ENCODE measurements at places on chromosomes 3 and 15.
A peak's percentile ranks its signal among the peaks of the same experiment; 100 is the strongest.

DNA sequence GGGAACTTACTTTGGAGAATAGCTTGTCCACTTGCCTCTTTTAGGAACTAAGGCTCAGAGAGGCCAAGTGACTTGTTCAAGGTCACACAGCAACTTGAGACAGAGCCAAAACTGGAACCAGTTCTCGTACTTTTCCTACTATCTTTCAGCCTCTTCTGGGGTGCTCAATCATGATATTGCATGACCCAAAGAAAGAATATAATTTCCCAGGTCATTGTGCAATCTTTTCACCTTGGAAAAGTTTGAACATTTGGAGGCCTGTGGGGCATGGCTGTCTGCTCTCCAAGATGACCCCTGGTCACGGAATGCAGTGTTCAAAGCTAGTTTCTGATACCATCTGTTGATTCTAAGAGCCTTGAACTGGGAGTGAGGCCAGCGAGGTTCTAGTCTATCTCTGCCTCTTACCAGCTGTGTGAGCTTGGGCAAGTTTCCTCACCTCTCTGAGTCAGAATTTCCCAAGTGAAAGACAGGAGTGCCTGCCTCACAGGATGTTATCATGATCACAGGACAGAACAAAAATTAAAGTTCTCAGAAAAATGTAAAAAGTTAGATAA is 89.7 kb downstream of the BDH1 start:
- no peak for DNase-seq

- DNase-seq = no peak
These were observed 567.9 kb downstream of the GOLGA6L6 start for GRCh38 chr15:19973718-19974117.

GRCh38 chr15:85393210-85393609 is 12.8 kb downstream of the AKAP13 start:
- DNase-seq = no peak

- no peak for DNase-seq
These were observed 158.2 kb upstream of the ANKRD28 start for GRCh38 chr3:15955968-15956367.

DNA sequence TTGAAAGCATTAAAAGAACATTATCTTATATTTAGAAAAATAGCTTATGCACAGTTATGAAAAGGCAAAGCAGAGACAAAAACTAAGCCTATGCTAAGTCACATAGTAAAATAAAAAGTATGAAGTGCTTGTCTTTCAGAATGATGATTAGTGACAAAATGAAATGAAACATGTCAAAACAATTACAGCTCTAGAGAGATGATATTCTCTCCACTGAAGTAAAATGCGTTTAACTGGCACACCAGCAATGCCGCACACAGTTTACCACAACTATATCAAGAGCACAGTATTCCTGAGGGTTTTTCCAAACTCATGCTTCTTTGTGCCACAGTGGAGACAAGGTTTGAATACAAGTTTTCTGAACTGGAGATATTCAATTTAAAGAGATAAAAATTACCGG is 2.1 kb upstream of the ZBBX start:
- no peak for DNase-seq

- no peak for DNase-seq
These were observed 6.4 kb upstream of the NFKBIZ start for GRCh38 chr3:101842935-101843330.

GRCh38 chr3:32819551-32820348 is 2.0 kb downstream of the TRIM71 start:
- no peak for DNase-seq

GRCh38 chr15:28948036-28948435 is 62.3 kb downstream of the APBA2 start:
- DNase-seq = no peak

DNA sequence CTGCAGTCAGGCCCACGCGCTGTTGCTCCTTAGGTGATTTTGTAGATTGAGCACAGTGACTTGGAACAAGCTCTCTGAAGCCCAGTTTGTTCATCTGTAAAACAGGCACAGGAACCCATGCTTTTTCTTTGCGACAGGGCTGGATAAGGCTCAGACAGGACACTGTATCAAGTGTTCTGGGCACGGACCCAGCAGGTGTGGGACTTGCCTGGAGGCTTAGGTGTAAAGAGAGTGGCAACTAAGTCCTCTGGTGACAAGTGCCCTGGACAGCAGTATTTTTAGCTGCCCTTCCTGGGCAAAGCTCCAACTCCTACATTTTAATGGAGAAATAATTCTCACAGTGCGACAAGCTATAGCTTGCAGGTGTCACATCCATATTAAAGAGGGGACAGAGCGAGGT is 32.2 kb downstream of the CD276 start:
- DNase-seq = no peak

DNA sequence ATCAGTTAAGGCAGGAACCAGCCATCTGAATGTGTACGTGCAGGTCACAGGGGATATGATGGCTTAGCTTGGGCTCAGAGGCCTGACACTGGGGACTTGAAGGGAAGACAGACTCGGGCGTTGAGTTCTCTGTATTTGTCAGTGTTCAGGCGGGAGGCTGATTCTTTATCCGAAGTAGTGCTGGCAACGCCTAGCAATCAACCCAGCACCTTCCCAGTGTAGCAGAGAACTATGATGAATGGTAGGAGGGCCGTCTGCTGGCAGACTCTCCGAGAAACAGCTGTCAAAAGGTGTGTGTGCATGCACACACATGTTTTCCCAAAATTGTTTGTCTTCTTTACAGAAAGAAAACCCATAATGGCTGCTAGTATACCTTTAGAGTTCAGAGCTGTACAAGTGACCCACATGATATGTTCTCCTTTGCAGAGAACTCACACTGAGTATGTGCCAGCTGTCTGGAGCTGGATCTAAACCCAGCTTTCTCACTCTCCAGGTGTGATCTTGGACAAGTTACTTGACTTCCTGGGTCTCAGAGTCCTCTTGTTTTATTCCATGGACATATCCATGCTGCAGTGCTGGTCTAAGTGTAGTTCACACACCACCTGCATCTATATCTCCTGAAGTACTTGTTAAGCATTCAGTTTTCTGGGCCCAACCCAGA is 74.5 kb upstream of the LARS2 start:
- DNase-seq = no peak

GRCh38 chr3:37586280-37586679 is 275.4 kb upstream of the CTDSPL start:
- DNase-seq = no peak

- no peak for DNase-seq
These were observed 103.2 kb upstream of the TJP1 start for GRCh38 chr15:29925227-29926082.

DNA sequence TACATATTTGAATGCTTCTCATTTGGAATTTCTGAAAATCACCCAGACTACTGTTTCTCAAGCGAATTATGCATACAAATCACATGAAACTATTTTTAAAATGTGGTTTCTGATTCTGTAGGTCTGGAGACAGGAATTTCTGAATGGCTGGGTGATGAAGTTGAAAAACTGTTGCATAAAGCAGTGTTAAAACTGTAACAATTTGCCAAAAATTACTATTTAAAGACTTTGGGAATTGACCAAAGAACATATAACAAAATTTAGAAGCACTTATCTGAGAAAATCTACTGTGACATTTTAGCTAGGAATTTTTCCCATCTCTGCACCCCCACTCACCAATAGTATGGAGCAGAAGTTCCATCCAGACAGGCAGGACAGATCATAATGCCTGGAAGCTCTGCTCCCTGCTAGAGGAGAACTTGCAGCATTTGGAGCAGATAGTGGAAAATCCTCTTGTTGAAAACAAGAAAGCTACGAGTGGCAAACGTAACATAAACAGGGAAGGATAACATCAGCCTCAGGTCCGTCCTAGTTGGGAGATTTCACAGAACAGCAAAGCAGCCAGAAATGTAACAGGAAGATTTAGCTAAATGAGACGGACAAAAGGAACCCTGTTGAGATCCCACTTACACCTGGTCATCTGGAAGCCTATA is 132.3 kb upstream of the MCTP2 start:
- DNase-seq = no peak

- DNase-seq = no peak
These were observed 24.3 kb downstream of the PDZRN3 start for GRCh38 chr3:73600293-73600938.

DNA sequence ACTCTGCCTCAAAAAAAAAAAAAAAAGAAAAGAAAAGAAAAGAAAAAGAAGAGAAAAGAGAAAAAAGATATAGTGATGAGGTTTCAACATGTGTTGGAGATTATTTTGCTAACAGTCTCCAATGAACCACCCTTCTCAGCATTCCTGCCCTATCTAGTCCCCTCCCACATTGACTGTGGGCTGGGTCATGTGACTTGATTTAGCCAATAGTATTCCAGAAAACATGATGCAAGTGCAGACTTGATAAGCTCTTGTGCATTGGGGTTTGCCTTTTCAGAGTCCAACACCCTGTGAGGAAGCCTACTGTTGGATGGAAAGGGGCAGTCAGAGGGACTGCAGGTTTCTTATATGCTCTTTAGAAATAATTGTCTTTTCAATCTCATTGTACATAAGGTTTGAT is 37.8 kb upstream of the MED12L start:
- no peak for DNase-seq

- DNase-seq = no peak
These were observed 93.6 kb downstream of the BOC start for GRCh38 chr3:113304856-113305540.

GRCh38 chr3:22713936-22714335 is 489.2 kb upstream of the UBE2E2 start:
- DNase-seq = no peak

GRCh38 chr3:86673991-86674390 is 317.0 kb downstream of the VGLL3 start:
- DNase-seq = no peak

DNA sequence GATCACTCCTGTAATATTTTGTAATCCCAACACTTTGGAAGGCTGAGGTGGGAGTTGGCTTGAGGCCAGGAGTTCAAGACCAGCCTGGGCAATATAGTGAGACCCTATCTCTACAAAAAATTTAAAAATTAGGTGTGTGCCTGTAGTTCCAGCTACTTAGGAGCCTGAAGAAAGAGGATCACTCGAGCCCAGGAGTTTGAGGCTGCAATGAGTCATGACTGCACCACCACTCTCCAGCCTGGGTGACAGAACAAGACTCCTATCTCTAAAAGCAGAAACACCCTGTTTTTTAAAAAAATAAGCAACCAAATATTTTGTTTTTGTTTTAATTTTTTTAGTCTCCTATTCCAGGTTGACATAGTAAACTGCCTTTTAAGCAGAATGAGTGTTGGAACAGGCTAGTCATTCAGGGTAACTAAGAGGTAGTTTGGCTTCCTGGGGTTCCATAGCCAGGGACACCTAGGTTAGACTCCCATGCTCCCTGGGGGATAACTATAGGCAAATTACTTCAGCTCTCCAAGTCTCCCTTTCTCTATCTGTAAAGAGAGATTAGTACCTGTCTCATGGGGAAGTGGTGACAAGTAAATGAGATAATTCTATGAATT is 114.6 kb upstream of the C15orf61 start:
- no peak for DNase-seq

GRCh38 chr15:68683026-68683425 is 104.2 kb downstream of the CORO2B start:
- DNase-seq = no peak

DNA sequence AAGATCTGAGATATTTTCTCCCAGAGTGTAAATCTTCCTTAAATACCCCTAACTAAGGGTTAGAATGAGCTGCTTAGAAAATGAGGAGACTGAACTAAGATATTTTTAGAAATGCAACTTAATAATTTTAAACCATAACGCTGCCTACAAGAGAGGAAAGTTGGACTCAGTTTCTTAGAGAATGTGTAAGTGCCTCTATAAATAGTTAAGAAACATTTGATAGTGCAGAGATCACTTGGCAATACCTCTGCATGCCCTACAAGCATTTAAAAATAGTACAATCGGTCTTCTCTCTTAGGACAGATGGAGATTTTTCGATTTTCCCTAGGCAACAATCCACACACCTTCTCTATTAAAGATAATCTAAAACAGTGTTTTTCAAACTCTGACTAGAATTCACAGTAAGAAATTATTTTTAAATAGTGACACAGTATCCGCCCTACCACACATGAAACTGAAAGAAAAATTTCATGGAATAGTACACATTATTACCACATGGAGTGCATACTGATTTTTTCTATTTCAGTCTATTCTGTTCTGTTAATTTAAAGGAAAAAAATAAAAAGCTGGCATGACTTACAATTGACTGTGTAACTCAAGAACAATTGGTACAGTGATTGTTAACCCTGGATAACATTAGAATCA is 83.2 kb downstream of the GADL1 start:
- no peak for DNase-seq

GRCh38 chr3:133459400-133459799 is 59.5 kb downstream of the BFSP2 start:
- peak; percentile 11 for DNase-seq

- DNase-seq = no peak
These were observed 152.6 kb downstream of the GREM1 start for GRCh38 chr15:32870240-32871033.

DNA sequence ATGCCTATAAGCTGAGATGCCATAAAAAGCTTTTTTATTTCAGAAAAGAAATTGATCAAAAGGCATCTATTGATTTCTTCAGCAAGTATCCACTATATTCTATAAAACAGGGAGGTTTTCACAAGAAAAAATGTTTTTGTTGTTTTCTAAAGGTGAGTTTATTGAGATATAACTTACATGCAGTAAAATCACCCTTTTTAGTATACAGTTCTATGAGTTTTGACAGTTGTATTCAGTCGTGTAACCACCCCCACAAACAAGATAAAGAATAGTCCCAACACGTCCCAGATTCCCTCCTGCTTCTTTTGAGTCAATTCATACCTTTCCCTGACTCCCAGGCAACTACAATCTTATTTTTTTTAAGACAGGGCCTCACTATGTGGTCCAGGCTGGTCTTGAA is 7.8 kb downstream of the INTS14 start:
- DNase-seq = no peak

DNA sequence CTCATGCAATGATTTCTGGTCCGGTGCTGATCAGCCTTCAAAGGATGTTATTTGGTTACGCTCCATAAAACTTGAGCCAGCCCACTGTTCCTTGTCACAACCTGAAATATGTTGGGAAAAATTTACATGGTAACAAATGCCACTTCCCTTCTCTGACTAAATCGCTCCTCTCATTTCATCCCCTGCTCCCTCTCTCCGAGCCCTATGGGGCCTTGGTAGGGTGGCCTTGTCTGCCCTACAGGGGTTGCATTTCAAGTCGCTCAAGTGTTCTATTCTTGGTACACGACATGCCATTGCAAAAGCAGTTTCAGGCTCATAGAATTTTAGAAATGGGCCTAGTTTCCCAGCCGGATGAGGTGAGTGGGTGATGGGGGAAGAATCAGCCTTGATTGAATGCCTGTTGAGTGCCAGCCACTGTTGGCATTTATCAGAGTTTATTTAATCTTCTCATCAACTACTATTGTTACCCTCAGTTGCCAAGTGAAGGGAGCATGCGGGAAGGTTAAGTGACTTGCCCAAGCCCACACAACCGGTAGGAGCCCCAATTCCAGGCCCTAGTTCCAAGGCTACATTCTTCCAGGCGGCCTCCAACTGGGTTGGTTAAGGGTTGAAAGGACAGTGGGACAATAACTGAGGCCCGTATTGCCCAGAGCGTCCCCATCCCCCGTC is 961 bp upstream of the ABHD2 start:
- DNase-seq = no peak

GRCh38 chr15:66620744-66621344 is 55.0 kb upstream of the LCTL start:
- no peak for DNase-seq
